Activated T-helper 9 cell treated with anti-CD3 and anti-CD28 coated beads, Interleukin-2, amount 50 U/mL, for 16 hours (primary cell): ENCODE measurements at places on chromosomes 5 and 9.

- DNase-seq, result no peak
These were observed 362.0 kb downstream of the PRELID2 start for GRCh38 chr5:145473042-145473642.

- no peak for DNase-seq
These were observed 39.2 kb upstream of the SPDL1 start for GRCh38 chr5:169544264-169544950.

DNA sequence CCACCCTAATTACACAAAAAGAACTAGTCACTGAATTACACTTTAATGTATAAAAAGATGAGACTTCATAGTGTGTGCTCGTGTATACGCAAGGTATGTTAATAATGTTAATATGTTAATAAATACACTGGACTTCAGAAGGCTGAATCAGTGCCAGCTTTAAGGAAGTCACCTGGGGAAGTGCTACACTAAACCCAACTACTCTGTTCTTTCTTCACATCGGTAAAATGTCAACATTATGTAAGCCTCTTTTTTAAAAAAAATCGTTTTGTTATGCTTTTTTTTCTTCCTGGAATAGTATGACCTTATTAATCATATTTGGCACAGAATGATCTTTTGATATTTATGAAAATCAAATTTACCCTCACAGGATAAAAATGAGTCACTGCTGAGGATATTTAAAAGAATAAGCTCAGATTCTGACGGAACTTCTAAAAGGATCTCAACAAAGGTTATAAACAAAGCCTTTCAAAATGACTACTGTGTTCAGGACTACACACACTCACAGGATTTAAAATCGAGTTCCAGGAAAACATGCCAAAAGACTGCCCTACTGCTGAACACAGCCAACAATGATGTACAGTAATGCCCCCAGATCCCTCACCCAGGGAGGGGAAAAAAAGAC lies 75.9 kb downstream of the AUH start:
- no peak for DNase-seq

GRCh38 chr9:133421615-133422542 lies at the start of gene ADAMTS13:
Gene ADAMTS13, plus strand, starts transcription at chr9:133422367. Its CDS starts 77 bp downstream, at chr9:133422444.
- peak; percentile 12 for DNase-seq

DNA sequence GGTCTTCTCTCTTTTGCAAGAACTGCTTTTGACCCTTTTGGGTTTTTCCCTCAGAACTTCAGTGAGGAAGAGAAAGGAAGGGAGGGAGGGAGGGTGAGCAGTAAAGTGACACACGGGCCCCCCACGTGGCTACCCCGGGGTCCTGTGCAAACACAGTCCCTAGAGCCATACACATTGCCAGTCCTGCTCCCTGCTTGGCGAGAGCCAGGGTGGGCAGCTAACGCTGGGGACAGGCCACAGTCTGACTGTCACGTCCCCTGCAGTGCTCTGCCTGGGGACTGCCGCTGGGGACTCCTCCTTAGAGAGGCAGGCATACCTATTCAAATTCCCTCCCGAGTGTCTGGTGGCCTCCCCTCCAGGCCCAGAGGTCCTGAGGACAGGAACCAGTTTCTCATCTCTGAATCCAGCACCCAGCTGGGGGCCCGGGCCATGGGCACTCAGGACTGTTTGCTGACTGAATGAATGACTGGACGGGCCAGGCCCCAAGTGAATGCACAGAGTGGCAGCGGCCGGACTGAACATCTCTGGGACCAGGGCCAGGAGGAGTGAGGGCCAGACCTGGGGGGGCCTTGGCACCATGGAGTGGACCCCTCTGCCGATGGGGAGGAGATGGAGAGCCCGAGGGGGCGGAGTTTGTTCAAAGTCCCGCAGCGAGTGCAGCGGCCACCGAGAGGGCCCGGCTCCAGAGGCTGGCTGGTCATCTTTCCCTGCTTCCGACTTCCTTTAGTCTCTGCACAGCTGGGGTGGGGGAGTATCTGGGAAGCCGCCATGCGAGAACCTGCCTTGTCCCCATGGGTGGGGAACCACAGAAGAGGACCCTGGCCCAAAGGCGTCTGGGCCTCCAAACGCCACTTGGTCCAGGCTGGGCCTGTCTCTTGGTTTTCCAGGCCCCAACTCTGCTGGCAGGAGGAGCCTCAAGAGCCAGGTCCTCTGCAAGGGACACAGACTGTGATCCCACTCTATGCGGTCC lies 5.8 kb downstream of the CCDC187 start:
- DNase-seq, result no peak
